ENCODE measurements at places on chromosomes 1 and 21.

GRCh38 chr1:60000625-60001024 is 72.9 kb downstream of the C1orf87 start:
- DNase-seq: no peak

DNA sequence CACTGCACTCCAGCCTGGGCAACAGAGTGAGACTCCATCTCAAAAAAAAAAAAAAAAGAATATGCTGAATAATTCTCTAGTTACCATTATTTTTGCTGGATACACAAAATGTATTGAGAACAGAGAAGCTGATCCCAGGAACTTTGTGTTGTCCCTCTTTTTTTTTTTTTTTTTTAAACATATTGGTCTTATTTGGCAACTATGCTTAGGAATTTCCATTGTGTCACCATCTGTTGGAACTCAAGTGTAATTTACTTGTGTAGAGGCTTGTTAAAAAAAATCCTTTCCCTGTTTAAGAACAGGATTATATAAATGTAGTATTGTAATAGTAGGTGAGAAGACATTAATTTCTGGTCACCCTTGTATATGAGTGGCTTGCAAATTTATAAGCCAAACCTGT is 28.6 kb downstream of the CAMSAP2 start:
- no peak for DNase-seq

GRCh38 chr1:77874804-77875445 is 13.5 kb upstream of the NEXN start:
- no peak for DNase-seq

GRCh38 chr1:57845041-57845440 is 421.2 kb upstream of the DAB1 start:
- no peak for DNase-seq

GRCh38 chr21:28325618-28326017 is 667.1 kb downstream of the LTN1 start:
- no peak for DNase-seq

DNA sequence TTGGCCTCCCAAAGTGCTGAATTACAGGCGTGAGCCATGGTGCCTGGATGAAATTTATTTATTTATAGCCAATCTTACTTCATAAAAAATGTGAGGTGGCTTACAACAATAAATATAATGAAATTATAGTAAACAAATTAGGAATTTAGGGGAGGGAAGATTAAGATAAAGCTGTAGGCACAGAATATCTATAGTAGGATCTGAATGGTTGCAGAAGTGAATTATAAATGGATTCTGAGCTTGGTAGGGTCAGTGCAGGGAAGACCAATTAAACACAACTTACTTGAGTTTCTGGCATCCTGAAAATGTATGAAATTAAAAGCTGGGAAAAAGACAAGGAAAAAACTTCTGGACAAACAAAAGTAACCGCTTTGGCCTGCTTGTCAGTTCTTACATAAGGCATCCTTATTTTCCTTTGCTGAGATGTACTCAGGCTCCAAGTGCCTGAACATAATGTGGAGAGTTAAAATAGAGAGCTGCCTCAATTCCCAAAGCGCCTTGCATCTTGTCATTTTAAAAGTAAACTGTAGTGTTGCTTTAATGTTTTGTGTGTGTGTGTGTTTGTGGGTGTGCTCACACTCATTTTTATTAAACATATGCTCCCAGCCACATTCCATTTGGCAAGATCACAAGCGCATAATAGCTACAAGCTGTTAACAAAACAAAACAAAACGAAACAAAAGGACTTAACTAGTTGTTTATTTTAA is 247.3 kb downstream of the S1PR1 start:
- no peak for DNase-seq

DNA sequence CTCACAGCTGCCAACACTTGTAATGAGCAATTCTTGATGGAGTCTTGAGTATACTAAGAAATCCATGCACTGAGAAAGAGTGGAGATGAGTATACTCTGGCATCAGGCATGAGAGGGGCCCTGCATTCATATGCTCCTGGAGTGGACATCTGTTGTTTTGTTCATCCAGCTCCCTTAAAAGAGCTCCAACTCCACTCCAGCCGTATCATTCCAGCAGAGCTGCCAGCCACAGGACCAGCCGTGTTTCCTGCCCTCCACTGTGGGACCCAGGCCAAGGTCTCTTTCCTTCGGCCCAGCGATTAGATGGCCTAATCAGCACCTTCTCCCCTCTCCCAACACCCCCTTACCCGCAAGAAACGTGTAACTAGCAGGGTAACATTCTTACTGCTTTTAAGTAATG is 144.5 kb downstream of the OMA1 start:
- no peak for DNase-seq

GRCh38 chr1:34683616-34684015 is 71.2 kb upstream of the GJB5 start:
- DNase-seq: no peak

GRCh38 chr1:116947092-116947860 is 37.6 kb downstream of the PTGFRN start:
- no peak for DNase-seq

GRCh38 chr1:185158800-185159199 is 1.8 kb downstream of the SWT1 start:
- DNase-seq: no peak

GRCh38 chr1:69175053-69175452 is 392.7 kb upstream of the LRRC7 start:
- no peak for DNase-seq
